ENCODE measurements at places on chromosomes 13 and 19.

DNA sequence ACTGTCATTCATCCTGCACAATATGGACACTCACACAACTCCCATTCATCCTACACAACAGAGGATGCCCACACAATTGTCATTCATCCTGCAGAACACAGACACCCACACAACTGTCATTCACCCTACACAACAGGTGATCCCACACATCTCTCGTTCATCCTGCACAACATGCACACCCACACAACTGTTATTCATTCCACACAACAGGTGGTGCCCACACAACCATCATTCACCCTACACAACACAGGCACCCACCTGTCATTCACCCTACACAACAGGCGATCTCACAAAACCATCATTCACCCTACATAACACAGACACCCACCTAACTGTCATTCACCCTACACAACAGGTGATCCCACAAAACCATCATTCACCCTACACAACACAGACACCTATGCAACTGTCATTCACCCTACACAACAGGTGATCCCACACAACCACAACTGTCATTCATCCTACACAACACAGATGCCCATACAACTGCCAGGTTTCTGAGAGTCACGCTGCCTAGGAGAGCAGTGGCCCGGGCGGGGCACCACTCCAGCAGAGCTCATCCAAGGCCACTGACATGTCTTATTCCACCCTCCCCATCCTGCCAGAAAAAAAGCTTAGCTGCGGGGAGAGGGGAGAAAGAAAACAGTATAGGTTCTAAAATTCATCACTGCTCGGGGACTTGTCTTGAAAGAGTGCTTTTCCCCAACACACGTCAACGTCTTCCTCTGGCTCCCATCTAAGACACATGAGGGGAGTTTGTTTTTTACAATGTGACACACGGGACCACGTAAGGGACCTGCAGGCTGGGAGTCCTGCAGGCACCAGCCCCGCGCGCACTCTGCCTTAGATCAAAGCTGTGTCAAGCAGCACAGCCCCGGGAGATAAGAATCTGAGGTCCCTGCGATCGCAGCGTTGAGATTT, 44.0 kb downstream of the KLF2 start:
- peak; percentile 37 for DNase-seq

DNA sequence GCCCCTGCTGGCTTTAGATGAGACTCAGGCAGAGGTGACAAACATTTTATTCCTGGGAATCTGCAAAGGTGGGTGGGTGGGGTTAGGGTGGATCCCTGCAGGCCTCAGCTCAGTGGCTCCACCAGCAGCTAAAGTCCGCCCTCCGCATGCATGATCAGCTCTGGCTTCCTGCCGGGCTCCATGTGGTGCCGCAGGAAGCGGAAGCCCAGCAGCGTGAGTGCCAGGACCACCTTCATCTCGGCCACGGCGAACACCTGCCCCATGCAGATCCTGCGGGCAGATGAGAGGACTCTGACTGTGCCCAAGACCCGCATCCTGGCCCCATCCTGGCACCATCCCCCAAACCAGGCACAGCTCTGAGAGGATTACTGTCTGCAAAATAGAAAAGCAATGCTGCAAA, 26.3 kb downstream of the CYP4F2 start:
- DNase-seq = no peak

- DNase-seq = no peak
Measured at GRCh38 chr19:4622695-4623421, 16.5 kb upstream of the TNFAIP8L1 start.

- no peak for DNase-seq
Measured at GRCh38 chr13:66859934-66860877, 369.9 kb downstream of the PCDH9 start.

GRCh38 chr19:38056646-38057045, 149.6 kb downstream of the SIPA1L3 start:
- no peak for DNase-seq

- DNase-seq = no peak
Measured at GRCh38 chr19:46125447-46125846, 959 bp upstream of the IGFL3 start.

DNA sequence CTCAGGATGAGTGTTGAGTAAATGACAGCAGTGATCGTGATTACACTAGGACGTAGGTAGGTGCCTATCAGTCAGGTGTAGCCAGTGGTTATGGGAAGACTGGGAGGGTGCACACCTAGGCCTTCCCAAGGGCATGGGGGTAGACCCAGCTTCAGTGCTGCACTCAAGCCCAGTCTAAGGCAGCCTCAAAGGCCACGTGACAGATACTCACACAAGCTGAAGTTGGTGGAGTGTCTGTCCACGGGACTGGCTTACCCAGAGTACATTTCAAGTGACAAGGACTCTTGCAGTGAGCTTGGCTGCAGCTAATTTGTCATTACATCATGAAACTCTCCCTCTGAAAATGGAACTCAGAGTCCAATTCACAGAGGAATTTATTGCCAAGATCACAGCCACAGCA, 118.3 kb downstream of the SHISA2 start:
- no peak for DNase-seq

DNA sequence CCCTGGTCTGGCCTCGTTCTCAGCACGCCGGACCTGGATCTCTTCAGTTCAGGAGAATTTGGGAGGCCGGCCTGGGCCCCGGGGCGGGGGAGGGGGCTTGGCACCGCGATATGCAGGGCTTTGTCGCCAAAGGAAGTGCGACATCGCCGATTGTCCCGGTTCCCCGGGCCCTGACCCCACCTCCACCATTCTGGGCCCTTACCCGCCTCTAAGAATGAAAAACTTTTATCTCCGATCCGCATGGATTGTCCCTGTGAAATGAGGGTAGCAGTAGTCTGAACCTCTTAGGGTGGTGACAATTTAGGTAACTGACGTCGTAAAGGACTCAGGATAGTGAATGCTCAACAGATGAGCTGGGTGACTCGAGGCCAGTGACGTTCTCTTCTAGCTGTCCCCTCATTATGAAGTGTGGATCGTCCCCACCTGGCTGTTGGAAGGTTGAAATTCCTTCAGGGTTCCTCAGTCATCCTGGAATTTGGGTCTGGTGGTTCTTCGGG, 650 bp downstream of the DDA1 start:
- peak; percentile 15 for DNase-seq

- no peak for DNase-seq
Measured at GRCh38 chr13:31733066-31733465, 6.3 kb upstream of the RXFP2 start.

GRCh38 chr19:55836340-55836739, at the start of gene NLRP4:
Gene NLRP4, plus strand, starts transcription at chr19:55836540. Its CDS starts 15,541 bp downstream, at chr19:55852081.
- no peak for DNase-seq

GRCh38 chr19:18417250-18418028, 1.8 kb upstream of the SSBP4 start:
- DNase-seq = peak; percentile 56

DNA sequence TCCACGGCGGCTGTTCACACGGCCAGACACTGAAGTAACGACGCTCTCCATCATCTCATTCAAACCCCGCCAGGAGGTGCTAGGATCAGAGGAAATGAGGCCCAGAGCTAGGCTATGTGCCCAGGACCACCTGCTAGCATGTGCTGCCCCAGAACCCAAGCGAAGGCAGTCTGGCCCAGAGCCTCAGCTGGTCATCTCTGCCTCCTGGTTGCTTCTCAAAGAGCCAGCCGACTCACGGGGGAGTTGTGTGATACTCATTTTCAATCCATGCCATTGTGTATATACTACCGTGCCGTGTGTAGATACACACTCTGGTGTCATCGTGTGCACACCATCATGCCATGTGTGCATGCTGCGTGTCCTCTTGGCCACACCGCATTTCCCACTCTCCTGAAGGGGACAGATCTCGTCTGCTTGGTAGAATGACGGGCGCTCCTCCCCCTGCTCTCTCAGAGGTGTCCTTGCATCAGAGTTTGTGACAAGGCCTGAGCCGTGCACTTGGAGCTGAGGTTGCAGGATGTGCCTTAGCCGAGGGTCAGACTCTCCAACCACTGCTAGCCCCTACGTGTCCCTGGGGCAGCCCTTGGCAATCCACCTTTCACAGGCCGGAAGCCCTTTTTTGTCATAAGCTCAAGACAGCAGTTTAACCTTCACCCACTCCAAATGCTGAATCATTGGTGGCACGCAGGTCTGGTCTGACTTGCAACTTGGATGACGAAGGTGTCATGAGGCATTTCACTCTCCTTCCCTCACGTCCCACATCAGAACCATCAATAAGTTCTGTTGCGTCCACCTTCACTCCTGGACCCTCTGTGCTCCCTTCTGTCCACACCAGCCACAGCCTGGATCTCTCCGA, 130.4 kb downstream of the CRYL1 start:
- no peak for DNase-seq

DNA sequence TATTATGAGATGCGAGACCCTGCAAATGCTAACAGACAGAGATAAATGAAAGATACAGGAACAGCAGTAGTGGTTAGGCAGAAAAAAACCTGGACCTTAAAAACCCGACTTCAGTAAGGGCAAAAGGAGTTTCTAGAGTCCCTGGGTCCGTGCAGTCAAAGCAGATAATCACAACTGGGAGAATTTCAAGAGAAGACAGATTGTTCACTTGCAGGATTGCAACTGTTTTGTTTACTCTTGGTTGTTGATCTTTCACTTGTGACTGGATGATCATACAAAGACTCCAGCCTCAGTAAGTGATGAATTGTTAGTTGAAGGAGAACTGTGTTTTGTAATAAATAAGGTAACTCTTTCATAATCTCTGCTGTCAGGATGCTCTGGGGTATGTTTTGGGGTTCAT, 135.1 kb downstream of the GPC6 start:
- DNase-seq = no peak

DNA sequence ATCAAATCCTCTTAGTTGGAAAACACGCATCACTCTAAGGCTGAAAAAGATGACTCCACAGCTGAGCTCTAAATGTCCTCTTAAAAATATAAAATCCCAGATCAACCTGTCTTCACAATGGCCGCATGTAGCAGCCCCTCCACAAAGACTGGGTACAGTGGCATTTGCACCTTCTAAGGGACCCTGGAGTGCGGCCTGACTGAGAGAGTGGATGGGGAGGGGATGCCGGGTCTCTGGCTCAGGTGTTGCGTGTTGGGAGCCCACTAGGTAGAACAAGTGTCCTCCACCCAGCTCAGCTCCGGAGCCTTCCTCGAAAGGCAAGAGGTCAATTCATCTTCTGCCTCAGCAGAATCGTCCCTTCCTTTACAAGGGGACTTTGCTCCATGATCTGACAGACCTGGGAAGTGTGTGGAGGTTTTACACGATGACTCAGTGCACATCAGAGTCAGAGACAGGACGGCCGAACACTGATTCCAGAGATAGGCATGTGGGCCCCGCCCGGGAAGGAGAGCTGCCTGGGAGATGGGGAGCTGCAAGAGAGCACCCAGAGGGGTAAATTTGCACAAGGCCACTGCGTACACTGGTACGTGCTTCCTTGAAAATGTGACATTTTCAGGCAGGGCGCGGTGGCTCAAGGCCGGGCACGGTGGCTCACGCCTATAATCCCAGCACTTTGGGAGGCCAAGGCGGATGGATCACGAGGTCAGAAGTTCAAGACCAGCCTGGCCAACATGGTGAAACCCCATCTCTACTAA, 23.5 kb upstream of the SLC15A1 start:
- DNase-seq = no peak

DNA sequence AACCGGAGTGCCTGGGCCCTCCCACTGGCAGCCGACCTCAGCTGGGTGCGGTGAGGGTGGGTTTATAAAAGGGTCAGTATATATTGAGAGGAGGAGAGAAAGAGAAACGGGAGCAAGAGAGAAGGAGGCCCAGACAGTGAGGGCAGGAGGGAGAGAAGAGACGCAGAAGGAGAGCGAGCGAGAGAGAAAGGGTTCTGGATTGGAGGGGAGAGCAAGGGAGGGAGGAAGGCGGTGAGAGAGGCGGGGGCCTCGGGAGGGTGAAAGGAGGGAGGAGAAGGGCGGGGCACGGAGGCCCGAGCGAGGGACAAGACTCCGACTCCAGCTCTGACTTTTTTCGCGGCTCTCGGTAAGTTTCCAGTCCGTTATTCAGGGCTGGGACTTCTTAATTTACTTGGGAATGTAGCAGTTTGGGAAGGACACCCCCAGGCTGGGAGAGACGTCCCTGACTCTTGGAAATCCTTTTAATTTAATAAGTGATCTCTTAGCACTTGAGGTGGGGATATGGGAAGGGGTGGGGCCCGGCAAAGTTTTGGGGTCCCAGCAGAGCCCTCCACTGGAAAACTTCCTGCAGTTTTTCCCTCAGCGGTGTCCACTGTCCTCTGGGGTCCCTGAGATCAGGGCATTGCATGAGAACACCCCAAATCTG, at the start of gene EMP3:
Gene EMP3 (plus strand): TSS at position 288 of the 646 bp plus-strand sequence. CDS start 1,293 bp downstream, outside the sequence.
- DNase-seq = peak; percentile 87

- DNase-seq = no peak
Measured at GRCh38 chr13:80390338-80390737, 49.4 kb upstream of the SPRY2 start.

DNA sequence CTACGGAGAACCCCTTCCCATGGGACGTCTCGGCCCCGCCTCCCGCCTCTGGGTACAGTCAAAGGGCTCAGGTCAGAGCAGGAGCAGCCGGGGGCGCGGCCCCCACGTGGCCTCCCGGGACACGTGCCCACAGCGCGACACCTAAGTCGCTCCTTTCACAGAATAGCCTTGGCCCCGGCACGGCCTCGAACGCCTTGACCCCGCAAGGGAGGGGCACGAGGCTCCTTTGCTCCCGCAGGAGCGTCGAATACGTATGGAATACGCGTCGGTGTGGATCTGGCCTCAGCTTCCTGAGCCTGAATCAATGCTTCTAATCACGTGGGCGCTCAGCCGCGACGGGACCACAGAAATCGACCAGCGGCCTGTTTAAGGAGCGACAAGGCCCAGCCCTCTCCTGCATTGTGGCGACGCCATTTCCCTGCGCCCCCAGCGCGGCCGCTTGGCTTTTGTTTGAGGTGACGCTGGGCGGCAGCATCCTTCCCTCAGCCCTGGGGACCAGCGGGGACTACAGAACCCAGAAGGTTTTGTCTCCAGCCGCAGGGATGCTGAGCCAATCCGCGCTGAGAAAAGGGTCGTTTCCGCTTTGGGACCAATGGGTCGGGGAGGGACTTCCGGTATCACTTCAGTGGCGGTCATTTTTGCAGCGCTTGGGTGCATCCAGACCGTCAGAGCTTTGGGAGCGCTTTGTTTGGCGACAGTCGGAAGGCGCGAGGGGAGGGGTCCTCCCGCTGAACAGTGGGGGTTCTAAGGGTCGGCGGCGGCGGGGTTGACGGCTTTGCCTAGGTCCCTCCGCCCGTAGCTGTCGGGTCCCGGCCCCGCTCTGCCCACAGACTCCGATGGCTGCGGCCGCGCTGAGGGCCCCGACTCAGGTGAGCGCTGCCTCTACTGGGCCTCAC, at the start of gene ZIK1:
Gene ZIK1 (plus strand): TSS at position 625 of the 896 bp plus-strand sequence. CDS start 212 bp downstream, at position 837.
- DNase-seq = peak; percentile 72

- DNase-seq = no peak
Measured at GRCh38 chr13:111339366-111340143, 19.1 kb downstream of the TEX29 start.

- no peak for DNase-seq
Measured at GRCh38 chr19:6278740-6279619, 795 bp downstream of the MLLT1 start.

DNA sequence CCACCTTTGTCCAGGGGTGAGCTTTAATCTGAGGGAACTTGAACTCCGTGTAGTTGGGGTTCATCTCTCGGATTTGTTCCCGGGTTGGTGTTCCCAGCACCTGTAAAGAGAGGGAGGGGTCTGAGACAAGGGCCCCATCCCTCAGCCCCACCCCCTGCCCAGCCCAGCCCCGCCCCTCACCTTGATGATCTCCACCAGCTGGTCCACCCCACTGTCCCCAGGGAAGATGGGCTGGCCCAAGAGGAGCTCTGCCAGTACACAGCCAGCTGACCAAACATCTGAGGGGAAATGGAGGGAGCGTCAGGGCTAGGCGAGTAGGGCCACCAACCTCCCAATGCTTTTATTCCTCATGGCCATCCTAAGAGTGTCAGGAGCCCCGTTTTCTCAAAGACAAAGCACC, 9.3 kb downstream of the GSK3A start:
- DNase-seq = no peak
